Activated CD4-positive, alpha-beta T cell treated with anti-CD3 and anti-CD28 coated beads, Interleukin-2, amount 50 U/mL, for 24 hours (primary cell): ENCODE measurements at places on chromosomes 16 and 17.

- no peak for DNase-seq
These were observed 21.1 kb upstream of the TMC5 start for GRCh38 chr16:19396555-19397011.

- no peak for DNase-seq
These were observed 716.3 kb downstream of the MAF start for GRCh38 chr16:78884204-78884603.

- no peak for DNase-seq
These were observed 7.3 kb downstream of the ZZEF1 start for GRCh38 chr17:4135489-4135888.

DNA sequence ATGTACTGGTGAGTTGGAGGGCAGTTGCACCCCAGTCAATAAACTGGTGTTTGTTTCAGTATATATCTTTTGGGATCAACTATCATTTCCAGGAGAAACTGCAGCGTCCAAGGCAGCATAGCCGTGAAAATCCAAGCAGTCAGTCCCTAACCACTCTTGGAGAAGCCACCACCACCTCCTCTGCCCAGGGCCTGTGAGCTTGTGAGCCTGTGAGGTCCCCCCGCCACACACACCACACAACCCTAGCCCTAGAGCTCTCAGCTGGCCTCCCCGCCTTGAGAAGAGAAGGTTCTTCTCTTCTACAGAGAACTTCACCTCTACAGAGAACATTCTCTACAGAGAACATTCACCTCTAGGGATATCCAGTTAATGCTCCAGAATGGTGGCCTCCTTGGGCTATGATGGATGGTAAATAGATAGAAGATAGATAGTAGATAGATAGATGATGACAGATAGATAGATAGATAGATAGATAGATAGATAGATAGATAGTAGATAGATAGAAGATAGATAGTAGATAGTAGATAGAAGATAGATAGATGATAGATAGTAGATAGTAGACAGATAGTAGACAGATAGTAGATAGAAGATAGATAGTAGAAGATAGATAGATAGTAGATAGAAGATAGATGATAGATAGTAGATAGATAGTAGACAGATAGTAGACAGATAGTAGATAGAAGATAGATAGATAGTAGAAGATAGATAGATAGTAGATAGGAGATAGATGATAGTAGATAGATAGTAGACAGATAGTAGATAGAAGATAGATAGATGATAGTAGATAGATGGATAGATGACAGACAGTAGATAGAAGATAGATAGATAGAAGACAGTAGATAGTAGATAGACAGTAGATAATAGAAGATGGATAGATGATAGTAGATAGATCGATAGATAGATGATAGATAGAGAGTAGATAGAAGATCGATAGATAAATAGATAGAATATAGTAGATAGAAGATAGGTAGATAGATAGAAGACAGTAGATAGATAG, 13.7 kb downstream of the ALOX15B start:
- no peak for DNase-seq

- DNase-seq: no peak
These were observed 4.3 kb downstream of the SMIM5 start for GRCh38 chr17:75637551-75637950.

- DNase-seq: peak; percentile 47
These were observed 117.0 kb downstream of the RAB11FIP4 start for GRCh38 chr17:31508288-31509094.

GRCh38 chr16:268141-269053, 7.3 kb downstream of the RGS11 start:
- DNase-seq: no peak

DNA sequence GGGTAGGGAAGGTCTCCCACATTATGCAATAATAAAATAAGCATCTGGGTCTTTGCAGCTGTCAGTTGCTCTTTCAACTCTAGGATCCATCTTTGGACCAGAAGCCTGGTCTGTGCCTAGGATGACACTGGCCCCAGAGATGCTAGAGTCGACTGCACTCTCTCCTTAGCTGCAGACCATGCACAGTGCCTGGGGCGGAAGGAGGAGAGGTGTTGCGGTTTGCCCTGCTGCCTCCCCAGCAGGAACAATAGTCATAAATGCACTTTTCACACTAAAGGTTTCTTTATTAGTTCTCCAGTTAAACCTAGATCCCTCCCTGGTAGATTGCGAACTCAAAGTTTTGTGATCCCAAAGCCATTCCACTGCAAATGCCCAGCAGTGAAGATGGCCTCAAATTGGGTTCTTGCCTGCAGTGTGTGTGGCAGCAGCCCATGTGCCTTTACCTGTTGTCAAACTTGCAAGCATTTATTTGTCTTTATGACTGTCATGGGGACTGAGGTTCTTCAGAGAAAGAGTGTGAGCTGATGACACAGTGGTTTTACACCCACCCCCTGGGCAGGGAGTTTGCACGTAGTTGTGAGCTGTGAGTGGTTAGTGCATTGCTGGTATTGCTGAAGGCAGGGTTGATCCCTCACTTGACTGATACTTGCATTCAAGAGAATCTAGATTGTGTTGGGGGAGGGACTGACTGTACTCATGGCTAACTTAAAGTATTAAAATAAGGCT, 10.3 kb downstream of the ATXN1L start:
- DNase-seq: no peak

- DNase-seq: no peak
These were observed 97.2 kb downstream of the ZNF18 start for GRCh38 chr17:11900041-11900476.

- DNase-seq: peak; percentile 36
These were observed 14.3 kb downstream of the RAPGEFL1 start for GRCh38 chr17:40191237-40192208.

- DNase-seq: no peak
These were observed 93.1 kb downstream of the ABCC12 start for GRCh38 chr16:48062681-48063080.

DNA sequence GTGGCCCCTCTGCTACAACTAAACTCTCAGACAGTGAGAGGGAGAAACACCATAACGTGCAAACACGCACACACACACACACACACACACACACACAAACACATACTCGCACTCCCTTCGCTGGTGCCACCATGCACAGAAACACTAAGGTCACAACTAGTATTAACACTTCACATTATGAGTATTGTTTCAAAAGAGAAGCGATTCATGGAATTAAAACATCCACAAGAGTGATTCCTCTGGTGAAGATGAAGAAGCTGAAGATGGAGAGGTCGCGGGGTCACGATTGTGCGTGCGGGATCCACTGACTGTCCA, 7.1 kb upstream of the GHDC start:
- DNase-seq: no peak

GRCh38 chr16:11350921-11351335, 5.7 kb downstream of the RMI2 start:
- DNase-seq: no peak

DNA sequence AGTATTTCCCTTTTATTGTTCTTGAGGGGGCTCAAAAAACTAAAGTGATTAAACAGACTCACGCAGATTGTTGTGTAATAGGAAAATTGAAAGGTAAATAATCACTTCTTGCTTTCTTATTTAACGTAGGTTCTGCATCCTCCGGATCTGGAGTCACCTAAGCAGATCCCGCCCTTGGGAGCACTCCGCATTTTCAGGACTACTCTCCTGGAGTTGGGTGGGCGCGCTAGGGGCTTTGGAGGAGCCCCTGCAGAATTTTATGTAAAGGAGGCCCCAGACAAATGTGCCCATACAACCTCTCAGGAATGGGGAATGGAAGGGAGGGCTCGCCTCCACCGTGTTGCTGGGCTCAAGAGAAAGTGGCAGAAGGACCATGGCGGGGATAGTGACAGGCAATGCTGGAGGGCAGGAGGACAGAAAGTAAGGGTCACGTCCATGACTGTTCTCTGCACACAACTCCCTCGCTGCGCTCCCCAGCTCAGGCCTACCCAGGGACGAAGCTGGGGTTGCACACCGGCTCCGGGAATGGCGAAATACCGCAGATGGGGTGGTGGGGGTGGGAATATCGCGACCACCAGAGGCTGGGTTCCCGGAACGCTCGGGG, 8.3 kb downstream of the MT2A start:
- DNase-seq: no peak

DNA sequence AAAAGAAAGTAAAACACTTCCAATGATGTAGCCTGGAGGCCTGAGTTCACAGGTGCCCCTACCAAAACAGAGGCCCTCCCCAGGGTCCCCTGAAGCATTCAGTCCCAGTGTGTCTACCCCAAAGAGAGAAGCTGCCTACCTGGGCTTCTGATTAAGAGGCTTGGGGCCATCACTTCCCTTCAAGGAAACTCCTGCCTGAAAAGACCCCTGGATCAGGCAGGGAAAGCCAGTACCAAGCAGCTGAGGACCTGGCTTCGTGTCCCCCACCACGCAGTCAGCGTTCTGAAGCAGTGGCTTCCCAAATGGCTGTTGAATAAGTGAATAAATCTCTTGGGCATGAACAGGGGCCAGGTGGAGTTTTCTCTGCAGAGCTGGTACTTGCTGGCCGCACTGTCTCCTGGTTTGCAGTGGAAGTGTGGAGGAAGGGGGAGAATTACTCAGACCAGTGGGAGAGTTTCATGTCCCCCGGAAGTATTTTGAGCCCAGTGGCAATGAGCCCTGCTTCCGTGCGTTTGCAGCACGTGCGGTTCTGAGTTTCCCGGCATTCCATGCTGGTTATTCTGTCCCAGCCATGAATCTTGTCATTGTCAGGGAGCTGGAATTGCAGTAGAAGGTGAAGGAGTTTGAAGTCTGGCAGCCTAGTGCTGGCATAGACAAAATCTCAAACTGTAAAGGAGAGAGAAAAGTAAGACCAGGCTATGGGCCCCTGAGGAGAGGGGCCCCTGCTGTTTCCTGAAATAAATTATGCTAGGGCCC, 27.0 kb downstream of the RMI2 start:
- no peak for DNase-seq

DNA sequence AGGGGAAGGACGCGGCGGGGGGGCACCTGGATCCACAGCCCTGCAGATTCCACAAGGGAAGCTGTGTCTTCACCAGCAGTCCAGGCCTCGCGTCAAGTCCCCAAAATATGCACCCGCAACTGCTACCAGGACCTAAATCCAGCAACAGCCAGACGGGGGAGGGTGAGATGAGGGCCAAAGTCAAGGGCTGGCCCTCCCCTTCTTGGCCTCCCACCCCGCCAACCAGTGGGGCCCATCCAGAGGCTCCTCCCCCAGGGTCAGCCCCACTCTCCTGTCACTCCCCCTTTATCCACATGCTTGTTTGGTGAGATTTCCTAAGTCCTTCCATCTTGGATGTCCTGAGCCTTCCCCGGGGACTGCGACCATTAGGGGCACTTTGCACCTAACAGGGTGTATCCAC, 138.7 kb downstream of the ENGASE start:
- DNase-seq: no peak

DNA sequence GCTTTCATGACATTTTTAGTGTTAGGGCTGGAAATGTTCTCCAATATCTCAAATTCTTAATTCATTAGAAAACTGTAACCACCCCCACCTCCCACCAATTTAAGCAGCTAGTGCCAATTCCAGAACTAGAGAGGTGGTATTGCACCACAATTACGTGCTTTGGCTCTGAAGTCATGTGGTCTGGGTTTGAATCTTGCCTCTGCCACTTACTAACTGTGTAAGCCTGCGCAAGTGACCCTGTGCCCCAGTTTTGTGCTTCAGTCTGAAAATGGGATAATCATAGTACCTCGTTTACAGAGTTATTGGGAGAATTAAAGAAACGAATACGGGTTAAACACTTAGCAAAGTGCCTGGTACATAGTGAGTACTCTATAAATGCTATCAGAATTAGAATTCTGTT, 14.2 kb upstream of the MPHOSPH6 start:
- no peak for DNase-seq

GRCh38 chr17:65977041-65977440, 214.9 kb downstream of the CEP112 start:
- no peak for DNase-seq

- DNase-seq: no peak
These were observed 18.9 kb downstream of the ARSG start for GRCh38 chr17:68310152-68310551.
